ENCODE measurements at places on chromosomes 3 and 15.

DNA sequence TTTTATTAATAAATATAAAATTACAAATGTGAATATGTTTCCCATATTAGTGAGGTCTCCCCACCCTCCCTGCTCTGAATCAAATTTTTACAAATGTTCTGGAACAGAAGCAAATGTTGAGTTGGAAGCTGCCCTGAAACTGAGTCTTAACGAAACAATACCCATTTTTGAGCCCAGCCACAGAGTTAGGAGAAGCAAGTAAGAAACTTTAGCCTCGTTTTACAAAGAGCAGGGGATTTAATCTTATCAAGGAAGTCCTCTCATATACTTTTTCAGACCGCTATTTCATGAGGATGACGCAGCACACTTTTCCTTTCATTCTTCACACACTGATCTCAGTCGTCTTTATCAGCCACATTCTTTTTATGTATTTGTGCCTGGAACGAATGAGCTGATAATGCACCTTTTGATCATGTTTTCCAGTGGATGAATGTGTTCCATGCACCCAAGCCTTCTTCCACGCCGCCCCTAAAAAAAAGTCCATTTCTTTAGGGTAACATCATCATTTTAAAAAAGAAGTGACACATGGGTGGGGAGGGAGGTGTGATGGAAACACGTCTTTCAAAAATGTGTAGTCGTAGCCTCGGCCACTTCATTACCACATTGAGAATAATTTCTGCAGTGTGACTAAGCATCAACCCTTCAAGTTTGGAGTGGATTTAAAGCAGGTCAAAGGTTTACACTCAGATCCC, 48.1 kb downstream of the SETMAR start:
- peak; percentile 51 for DNase-seq

DNA sequence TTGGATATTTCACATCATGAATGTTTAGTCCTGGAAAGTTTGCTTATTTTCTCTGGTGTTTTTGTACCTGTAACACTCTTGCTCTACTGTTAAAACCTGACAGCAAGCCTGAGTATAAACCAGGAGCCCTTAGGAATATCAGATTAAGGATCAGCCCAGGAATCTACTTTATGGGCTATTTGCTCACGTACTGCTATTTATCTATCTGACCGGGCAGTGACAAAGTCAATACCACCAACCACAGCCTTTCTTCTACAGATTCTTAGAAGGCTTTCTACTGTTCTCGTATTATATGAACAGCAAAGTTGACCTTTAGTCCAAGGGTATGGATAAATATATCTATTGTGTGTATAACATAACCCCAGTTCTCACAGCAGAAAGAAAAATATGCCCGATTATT, 521.2 kb downstream of the RBMS3 start:
- DNase-seq = no peak

DNA sequence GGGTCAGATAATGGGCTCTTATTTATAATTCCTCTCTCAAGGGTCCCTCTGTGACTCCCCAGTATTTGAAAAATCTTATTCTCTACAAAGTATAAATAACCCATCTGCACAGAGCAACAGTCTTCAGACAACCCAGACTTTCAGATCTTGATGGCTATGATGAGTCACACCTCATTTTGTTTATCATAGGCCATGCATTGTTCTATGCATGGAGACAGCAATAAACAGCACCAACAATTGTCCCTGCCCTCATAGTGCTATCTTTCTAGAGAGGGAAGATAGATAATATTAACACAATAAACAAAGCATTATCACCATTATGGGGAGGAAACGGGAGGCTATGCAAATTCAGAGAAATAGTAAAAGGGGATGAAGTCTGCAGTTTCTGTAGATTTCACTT, 13.4 kb downstream of the FHIT start:
- DNase-seq = no peak

- peak; percentile 91 for DNase-seq
Measured at GRCh38 chr3:148901987-148902791, 37.1 kb downstream of the CPA3 start.

DNA sequence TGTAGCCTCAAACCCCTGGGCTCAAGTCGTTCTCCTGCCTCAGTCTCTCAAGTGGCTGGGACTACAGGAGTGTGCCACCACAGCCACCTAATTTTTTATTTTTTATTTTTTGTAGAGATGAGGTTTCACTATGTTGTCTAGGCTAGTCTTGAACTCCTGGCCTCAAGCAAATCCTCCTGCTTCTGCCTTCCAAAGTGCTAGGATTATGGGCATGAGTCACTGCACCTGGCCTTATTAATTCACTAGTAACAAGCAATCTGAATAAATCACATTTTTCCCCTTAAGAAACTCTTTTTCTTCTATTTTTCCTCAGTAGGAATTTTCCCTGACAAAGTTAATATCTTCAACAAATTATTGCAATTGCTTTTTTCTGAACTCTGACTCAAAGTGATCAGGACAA, 336.9 kb downstream of the NLGN1 start:
- no peak for DNase-seq

DNA sequence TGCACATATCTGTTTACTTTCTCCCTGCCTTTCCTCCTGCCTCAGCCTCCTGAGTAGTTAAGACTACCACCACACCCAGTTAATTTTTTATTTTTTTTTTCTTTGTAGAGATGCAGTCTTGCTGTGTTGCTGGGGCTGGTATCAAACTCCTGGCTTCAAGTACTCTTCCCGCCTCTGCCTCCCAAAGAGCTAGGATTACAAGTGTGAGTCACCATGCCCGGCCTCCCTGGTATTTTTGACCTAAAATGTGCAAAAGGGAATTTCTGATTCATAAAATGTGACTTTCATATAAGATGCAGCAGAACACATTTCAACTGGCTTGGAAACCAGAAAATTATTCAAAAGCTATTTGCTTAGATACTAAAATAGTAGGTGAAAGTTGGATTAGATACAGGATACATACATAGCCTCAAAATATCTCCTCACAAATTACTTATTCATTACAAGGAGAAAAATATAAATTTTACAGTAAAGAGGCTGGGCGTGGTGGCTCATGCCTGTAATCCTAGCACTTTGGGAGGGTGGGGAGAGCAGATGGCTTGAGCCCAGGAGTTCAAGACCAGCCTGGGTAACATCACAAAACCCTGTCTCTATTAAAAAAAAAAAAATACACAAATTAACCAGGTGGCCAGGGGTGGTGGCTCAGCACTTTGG, 32.0 kb downstream of the MAP4 start:
- peak; percentile 90 for DNase-seq

DNA sequence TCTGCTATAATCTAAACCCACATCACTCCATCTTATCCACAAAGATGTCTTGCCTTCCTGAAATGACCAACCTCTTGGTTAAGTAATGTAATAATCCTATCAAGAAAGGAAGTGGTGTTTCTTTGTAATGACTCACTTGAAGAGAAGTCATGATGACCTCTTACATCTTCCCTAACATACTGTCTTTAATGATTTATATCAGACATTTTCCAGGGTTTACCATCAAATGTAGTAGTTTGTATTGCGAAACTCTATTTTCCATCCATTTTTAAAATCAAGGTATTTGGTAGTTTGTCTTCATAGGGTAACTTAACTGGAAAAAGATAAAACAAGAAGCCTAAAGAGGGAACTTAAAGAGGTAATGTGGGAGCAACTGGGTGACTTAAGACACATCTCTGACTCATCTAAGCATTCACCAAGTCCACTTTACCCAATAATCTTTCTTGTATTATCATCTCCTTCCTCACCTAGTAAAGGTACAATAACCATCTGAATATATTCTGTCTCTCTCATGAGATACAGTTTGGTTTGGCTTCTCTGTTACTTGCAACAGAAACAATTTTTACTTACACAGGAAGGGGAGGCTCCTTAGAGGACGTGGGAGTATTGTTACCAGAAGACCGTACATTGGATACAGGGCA, 5.7 kb upstream of the MAPK6 start:
- peak; percentile 70 for DNase-seq

GRCh38 chr15:65881766-65882434, 12.6 kb downstream of the RAB11A start:
- DNase-seq = no peak

GRCh38 chr15:39920510-39921273, 626 bp upstream of the GPR176 start:
- peak; percentile 87 for DNase-seq

- no peak for DNase-seq
Measured at GRCh38 chr3:18946524-18946923, 201.8 kb upstream of the KCNH8 start.

DNA sequence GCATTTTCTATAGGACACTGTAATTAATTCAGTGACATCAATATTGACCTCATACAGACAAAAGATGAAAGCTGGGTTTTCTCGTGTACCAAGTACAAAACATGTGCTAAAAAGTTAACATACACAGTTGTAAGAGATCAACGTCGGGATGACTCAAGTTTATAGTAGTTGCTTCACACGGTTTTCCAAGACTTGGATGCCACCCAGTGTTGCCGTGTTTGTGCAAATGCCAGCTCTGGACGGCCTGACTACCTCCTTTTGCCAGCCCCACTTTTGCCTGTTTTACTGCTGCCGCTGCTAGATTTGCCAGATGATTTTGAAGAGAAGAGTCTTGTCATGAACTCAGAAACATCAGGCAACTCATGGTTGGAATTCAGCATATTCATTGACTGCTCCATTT, 17.6 kb downstream of the EMC7 start:
- DNase-seq = peak; percentile 5
